Right cardiac atrium (tissue), 5 donors: ENCODE measurements at places on chromosomes 5 and 9. TPM values are rescaled to one million over a fixed set of nuclear protein-coding genes. Genes with fewer than 3 reads are reported as not detected.

MYOT gene
- 12.5 TPM for total RNA-seq

DNA sequence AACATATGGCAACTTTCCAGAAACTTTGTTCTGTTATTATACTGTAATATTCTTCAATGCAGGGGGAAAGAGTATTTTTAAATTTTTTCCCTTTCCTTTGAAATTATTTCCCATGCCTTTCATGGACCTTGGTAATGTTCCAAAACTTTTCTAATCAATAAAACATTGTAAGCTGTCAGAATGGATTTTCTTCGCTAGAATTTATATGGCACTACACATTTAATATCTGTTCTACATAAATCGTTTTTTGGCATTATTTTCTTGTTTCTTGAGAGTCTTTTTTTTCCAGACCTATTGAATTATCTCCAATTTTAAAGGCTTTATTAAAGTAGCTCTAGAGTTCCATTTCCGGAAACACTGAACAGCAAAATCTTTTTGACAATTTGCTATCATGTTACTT, 249.0 kb downstream of the TMEM167A start:
- no peak for DNase-seq

DNA sequence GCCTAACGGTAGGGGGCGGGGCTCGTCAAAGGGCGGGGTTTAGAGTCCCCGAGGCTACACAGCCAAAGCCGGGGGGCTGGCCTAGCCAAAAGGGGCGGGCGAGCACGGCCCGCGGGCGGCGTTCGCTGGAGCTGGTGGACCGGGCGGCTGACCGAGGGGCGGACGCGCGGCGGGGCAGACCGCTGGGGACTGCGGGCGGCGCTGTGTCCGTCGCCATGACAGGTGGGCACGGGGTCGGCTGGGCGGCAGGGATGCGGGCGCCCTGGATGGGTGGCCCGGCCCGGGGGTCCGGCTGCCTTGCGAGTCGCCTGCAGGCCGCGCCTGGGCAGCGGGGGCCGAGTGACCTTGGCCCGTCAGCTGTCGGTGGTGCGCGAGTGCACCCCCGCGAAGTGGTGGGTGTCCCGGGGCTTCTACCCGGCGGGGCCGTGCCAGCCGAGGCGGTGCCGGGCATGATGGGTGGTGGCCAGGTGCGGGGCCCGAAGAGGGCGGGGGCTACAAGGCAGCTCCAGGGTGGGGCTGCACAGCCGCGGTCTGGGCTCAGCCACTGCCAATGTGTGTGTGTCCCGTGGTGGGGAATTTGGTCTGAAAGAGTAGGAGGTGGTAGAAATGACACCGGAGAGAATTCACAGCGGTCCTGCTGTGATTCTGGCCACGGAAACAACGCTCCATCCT, at the start of gene CARD19:
Gene CARD19, plus strand, starts transcription at position 87 of the 672 bp plus-strand sequence. Its CDS starts 129 bp downstream, at position 216.
- DNase-seq, result no peak

- no peak for DNase-seq
Observed at GRCh38 chr5:172549696-172550095, 91.4 kb upstream of the NEURL1B start.

- DNase-seq, result no peak
Observed at GRCh38 chr5:39560726-39561125, 135.9 kb upstream of the DAB2 start.

DNA sequence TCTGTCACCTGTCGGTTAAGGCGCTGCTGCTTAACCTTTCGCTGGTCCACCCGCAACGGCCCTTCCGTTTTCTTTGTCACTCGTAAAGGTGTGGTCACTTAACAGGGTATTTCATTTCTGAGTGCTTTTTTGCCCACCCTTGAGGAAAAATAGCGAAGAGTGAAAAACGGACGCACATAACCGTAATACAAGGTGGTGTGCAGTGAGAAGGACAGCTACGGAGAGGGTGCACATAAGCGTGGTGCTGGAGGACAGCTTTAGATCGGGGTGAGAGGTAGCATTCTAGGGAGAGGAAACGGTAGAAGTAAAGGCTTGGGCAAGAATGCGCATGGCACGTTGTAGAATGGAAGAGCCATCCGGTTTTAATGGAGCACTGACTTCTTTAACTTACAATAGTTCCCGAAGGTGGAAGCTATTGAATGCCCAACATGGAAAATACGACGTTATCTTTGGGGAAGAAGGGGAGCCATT, 761 bp downstream of the CCT5 start:
- DNase-seq, result no peak

DNA sequence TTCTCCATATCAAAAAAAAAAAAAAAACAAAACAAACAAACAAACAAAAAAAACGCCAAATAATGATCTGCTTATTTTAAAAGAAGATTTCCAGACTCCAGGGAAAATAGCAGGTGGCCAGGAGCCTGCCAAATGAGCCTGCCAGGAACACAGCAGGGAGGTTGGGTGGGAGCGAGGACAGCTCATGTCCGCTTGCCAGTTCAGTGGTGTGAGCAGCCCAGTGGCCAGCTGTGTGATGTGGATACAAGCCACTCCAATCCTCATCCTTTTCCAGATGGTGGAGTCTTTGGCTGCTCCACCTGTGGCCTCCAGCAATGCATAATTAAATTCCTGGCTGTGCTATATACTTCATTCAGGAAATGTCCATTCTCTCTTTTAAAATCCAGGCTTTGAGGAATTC, 1025.1 kb upstream of the C9orf72 start:
- DNase-seq, result no peak

GPX8 gene
- total RNA-seq, result 15.7 TPM

DNA sequence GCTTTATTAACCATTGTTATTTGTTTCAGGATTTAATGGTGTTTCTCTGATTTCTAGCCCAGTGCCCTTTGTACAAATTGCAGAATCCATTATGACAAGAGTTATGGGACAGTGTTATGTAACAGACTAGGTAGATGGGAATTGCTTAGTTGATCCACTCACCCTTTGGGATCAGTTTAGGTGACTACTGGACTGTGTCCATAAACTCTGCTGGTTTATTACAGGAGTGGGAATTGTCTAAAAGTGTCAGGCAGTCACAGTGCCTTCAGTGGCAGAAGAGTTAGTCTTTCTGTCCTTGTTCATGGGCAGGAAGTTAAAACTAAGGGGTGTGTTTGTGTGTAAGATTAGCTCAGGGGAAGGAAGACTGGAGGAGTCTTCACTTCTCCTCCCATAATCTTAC, 29.3 kb downstream of the RCL1 start:
- no peak for DNase-seq

GRCh38 chr5:163604013-163604412, 98.6 kb downstream of the MAT2B start:
- no peak for DNase-seq

ZNF366 gene
- 8.1 TPM for total RNA-seq

DNA sequence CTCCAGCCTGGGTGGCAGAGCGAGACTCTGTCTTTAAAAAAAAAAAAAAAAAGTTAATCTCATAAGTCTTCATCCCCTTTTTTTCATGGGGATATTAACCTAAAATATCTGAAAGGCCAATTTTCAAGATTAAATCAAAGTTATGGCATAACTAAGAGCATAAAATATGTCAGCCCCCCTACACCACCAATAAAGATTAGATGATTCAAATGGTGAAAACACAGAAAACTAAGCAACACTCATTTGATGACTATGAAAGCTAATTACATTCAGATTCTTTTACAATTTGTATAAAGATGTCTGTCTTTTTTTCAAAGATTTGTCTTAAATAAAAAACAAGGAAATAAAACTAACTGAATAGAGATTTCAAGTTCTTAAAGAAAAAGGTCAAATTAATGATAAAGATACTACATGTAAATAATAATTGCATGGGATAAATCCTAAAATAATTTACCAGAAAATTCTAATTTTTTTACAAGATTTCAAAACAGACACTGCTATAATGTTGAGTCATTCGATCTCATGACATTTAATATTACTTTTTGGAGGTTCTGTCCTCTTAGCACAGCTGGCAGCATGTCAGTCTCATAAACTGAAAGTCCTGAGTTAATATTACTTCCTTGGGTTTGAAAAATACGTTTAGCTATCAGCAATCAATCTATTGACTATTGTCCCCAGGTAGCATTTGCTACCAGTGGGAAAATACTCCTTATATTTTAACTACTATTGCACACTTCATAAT, 112.9 kb downstream of the KIAA0825 start:
- DNase-seq, result no peak

DNA sequence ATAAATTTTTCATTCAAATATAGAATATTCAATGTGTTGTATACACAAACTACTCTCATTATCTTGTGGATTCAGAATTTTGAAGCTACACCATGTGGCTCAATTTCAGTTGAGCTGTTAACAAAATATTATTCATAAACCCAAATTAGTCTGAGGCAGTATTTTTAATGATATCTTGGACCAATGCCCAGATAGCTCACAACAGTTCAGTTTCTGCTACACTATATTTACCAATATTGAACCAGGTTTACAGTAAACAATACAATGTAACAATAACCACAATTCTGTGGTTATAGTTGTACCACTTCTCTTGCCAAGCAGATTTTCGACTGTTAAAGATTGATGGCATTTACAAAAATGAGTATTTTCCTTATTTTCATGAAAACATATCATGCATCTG, 99.9 kb downstream of the SSBP2 start:
- no peak for DNase-seq

GRCh38 chr5:138339464-138339863, 1.4 kb downstream of the FAM53C start:
- DNase-seq, result no peak

DNA sequence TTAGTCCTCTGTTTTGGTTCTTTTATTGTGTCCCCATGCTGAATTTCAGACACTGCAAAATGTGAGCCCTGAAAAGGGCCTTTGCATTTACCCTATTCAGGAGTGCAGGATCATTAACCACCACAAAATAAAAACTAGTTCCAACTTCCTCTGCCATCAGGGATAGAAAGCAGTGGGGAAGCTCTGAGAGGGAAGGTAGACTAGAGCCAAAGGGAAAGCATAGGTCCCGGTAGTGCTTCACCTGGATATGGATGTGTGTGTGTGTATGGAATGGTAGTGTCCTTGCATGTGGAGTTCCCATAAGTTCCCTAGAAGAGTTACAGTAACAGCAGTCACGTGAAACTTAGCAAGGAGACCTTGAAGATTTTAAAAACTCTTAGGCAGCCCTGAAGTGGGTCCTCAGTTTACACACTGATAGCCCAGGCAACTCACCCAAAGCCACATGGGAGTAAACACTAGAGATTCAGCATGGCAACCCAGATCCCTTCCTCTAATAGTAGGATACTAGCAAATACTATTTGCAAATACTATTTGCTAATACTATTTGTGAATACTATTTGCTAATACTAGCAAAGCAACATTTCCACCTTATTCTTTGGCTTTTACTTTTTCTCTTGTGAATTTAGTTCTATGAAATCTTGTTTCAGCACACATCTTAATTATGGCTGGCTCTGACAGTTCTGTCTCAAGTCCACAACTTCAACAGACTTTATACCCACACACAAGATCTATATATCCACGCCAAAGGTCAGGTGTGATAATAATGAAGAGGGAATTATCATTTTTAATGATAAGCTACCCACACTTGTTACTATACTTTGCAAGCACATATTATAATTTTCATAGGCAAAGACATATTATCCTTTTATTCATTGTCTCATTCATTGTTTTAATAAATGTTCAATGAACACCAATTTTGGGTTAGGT, 70.4 kb upstream of the IFNE start:
- DNase-seq, result no peak

DNA sequence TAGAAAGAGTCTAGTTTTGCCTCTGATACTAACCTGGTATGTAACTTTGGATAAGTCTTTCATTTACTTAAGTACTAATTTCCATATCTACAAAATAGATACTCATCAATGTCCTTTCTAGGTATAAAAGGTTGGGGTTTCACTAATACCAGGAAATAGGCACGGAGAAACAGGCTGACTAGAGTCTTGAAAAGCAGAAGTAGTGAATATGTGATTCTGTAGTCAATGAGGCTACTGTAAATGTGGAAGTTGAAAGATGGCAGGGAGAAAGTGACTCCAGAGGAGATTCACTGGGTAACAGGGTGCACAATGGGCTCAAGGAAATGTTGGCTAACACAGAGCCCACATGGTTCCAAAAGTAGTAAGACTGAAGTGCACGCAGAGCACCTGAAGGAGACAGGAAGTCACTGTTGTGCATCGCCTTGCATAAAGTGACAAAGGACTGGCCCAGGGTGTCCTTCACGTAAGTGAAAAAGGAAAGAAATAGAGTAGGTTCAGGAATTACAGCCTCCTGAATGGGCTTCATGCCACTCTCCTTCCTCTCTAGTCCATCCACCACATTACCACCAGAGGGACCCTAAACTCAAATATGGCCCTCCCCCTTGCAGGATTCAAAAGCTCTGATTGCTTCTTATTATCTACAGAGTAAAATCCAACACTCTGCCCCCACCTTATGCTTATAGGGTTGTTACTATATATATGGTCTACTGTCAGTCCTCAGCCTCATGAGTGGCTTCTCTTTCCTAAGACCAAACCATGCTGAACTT, 288.0 kb upstream of the SMARCA2 start:
- DNase-seq, result no peak

SLCO6A1 gene
- not detected for total RNA-seq

GRCh38 chr5:172731680-172732074, 39.3 kb downstream of the DUSP1 start:
- DNase-seq, result no peak

DNA sequence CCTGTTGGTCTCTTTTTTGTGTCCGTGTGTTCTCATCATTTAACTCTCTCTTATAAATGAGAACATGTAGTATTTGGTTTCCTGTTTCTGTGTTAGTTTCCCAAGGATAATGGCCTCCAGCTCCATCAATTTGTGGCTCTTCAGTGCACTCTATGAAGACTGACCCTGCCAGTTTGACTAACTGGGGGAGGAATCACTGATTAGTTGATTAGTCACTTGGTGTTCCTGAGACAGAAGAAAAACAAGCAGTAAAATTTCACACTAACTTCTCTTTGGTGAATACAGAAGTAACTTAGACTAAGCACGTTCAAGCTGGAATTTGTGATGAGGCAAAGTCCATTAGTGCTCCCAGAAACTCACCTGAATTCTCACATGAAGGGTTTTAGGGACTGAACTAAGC, 495.8 kb upstream of the RORB start:
- no peak for DNase-seq

SPINK6 gene
- not detected for total RNA-seq
